Stimulated activated CD8-positive, alpha-beta memory T cell treated with anti-CD3 and anti-CD28 coated beads, Interleukin-4, amount 100 ng/mL, for 4 hours (primary cell): ENCODE measurements at places on chromosomes 6 and 20.
A peak's percentile ranks its signal among the peaks of the same experiment; 100 is the strongest.

DNA sequence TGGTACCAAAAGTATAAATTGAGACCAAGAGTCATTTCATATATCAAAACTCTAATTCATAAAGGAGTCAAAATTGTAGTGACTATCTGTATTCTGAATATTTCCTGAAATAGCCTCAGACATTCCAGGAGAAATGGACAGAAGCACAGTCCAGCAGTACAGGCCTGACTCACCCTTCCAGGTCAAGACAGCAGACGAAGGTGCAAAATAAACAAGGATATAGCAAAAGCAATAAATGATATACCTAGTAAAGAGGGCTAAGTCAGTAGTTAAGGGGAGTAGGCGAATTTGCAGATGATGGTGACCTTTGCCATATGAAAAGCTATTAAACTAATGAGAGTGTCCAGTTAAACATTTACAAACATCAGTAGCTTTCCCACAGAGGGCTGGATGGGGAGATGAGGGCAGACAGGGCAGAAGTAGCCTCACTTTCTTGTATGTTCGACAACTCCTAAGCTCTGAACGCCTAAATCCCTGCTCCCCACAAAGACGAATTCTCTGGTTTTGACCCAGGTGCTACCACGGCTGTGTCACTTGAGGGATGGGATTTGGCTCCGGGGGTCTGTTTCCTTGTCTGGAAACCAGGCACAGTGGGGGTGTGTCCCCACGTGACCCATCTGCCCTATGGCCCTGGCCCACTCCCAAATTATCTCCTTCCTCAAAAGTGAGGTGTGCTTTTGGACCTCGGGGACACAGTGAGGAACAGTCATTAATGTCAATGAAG is 3.6 kb upstream of the SLC52A3 start:
- DNase-seq = no peak

DNA sequence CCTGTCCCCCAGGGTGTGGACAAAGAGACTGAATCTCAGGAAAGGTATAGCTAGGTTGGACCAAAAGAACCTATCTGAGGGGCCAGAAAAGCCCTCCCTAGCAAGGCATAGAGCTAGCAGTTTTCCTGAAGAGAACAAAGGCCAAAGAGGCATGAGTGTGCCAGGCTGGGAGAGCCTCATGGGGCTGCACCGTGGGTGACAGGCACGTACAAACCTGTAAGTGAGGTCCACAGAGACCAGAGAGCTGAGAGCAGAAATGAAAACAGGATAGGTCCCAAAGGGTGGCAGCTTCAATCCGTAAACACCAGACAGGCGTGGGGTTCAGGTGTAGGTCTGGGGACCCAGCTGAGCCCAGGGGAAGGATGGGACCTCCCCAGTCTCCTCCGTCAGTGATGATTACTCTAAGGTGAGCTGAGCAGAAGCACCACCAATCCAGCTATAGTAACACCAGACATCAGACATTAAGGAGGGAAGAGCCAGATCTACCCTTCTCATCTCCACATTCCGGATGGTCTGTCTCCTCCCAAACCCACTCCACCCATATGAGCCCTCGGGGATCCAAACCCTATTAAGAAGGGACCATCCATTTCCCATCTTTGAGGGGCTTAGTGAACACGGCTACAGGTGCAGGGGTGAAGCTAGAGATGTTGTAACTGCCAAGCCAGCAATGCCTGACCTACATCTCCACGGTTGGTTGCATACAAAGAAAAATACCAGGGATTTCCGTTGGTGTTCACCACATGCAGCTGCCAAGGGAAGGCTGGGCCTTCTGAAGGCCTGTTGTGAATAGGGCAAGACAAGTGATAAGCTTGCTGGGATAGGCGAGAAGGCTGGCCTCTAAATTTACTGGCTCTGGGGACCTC is 38.3 kb downstream of the BCL2L1 start:
- DNase-seq = no peak

- DNase-seq = no peak
Measured at GRCh38 chr6:10510592-10511367, 10.4 kb upstream of the GCNT2 start.

GRCh38 chr6:106886922-106887797 is 87.4 kb downstream of the CD24 start:
- no peak for DNase-seq

GRCh38 chr6:45675634-45676033 is 297.9 kb upstream of the SUPT3H start:
- no peak for DNase-seq

DNA sequence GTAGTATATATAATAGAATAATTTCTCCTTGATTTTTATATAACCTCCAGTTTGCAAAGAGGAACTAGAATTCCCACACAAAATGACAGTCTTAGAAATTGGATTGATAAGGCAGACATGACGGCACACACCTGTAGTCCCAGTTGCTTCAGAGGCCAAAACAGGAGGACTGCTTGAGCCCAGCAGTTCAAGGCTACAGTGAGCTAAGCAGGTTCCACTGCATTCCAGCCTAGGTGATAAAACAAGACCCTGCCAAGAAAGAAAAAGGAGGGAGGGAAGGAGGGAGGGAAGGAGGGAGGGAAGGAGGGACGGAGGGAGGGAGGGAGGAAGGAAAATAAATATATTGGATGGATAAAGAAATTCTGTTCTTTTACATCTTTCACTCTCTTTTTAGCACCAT is 77.6 kb upstream of the SASH1 start:
- DNase-seq = no peak

DNA sequence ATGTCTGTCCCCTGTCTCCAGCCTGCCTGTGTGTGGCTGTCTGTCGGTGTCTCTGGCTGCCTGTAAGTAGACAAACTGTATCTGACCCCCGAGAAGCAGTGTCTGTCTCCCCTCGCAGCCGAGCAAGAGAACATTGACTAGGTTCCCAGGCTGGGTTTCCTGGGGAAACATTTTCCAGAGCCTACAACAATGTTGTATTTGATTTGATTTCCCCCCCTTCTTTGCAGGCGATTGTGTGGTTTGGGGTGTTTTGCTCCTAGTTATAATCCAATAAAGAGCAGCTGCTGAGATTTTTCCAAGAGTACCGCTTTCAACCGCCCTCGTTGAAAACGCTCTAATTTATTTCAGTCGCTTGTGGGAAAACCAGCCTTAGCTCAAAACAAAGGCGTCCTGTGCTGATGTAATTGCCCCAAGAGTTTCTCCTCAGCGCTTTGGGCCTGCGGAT is 92.6 kb downstream of the CDC5L start:
- no peak for DNase-seq

GRCh38 chr20:49985617-49986016 is 2.8 kb downstream of the SNAI1 start:
- DNase-seq = no peak

GRCh38 chr20:41664584-41664983 is 46.4 kb upstream of the CHD6 start:
- no peak for DNase-seq

GRCh38 chr6:15399641-15400470 is 154.0 kb downstream of the JARID2 start:
- DNase-seq = no peak

- DNase-seq = no peak
Measured at GRCh38 chr20:53069132-53069531, 97.0 kb downstream of the TSHZ2 start.

DNA sequence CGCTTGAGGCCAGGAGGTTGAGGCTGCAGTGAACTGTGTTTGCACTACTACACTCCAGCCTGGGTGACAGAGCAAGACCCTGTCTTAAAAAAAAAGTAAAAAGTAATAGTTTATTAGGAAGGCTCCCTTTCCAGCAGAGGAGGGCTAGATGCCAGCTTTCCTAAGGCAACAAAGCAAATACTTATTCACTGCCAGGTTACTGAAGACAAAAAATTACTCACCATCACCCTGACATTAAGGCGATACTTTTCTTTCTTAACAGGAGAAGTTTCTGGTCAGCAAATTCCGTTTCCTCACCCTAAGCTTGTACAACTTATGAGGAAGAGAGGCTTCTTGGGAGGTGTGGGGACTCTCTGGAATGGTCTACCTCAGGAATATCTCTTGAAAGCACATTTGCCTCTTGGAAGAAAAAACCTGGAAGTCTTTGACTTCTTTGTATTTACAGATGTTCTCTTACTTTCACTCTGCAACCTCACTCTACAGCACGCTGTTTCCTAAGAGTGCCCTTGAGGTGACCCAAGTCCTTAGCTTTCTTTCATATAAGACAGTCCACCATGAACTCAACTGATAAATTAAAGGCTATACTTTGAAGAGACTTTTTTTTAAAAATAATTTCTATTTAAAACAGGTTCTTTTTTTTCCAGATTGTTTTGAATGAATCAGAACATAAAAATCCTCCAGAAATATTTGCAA is 52.9 kb upstream of the TRAF3IP2 start:
- no peak for DNase-seq

- DNase-seq = peak; percentile 16
Measured at GRCh38 chr20:46520976-46521579, 7.7 kb upstream of the ZNF334 start.

DNA sequence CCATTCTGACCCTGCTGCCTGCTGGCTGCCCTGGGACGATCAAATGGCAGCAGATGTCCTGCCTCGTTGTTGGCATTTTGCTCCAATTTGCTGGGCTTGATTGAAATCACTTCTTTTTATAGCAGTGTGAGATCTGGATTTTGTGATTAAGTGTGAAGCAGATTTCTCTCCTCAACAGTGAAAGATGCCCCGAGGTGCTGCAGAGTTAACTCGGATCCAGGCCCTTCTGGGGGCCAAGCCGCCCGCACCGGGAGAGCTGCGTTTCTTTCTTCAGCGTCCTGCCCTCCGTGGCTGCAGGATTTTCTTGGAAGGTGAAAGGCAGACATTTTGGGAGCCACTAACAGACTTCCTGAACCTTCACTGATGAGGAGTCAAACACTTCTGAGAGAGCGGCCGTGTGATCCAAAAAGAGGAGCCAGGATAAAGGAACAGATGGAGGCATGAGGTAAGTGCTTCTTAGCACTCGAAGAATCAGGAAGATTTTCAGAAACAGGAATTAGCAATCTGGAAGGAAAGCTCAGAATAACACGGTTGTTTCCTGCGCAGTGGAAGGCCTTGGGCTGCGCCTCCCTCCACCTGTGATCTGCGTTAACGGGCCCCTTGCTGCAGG is 139.5 kb upstream of the AFDN start:
- DNase-seq = no peak

- no peak for DNase-seq
Measured at GRCh38 chr20:56630086-56630493, 984 bp downstream of the TFAP2C start.

DNA sequence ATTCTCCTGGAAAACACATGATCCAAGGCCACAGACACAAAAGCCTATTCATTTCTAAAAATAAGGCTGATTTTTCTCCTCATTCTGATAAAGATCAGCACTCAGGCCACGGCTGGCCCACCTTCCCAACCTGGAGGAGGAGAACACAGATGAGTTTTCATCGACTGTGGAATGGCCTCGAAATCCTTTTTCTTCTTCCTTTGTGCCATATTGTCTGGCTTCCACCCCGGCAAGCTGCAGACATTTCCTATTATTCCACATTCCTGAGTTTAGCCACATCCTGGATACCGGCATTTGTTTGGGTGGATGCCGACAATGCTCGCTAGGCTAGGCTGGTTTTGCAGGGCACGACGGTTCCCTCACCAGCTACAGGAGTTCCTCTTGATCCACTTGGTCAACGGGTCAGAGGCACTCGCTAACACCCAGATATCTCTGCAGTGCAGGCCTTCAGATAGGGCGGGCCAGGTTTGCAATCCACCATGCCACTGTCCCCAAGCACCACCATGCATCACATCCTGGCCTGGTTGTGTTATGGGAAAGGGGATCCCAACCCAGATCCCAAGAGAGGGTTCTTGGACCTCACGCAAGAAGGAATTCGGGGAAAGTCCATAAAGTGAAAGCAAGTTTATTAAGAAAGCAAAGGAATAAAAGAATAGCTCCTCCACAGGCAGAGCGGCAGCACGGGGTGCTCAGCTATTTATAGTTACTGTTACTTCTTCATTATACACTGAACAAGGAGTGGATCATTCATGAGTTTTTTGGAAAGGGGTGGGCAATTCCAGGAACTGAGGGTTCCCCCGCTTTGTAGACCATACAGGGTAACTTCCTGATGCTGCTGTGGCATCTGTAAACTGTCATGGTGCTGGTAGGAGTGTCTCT is 4.2 kb upstream of the CTSZ start:
- DNase-seq = no peak

DNA sequence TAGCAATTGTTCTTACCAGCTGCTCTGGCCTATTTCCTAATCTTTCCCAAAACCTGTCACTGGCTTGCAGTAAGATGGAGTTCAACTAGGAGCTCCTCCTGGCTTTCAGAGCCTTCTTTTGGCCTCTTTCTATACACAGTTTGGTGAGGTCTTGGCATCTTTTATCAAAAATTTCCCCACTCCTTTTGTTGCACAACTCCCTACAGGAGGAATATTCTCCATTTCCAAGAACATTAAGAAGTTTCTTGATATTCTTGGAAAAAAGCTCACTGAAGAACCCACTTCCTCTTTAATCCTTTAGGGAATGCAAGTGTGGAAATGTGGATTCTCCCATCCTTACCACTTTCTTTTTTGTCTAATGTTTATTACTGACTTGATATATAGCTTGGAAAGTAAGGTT is 171.3 kb upstream of the KCNK16 start:
- no peak for DNase-seq

DNA sequence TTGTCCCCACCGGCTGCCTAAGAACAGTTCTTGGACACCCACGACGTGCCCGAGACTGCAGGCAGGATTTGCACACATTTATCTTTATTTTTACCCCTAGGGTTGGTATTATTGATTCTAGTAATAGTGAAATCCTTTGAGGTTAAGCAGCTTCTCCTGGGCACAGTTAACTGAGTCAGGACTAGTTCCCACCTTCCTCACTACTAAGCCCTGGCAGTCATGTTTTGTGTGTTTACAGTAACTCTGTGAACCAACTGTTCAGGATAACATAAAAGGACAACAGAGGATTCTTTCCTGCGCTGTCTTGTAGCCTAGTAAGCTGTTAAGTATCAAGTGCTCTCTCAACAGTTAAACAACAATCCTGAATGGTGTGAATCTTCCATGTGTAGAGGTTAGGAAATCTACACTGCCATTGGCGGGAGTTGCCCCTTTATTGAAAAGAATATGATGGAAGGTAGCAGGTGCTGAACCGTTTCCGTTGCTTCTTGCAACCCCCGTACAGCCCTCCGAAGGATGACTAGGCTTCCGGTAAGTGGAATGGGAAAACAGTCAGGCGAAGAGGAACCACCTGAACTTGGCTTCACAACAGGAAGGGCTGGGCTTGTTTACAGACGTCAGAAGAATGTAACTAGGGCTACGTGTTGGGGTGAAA is 979 bp upstream of the SOD2 start:
- no peak for DNase-seq

- no peak for DNase-seq
Measured at GRCh38 chr6:21193790-21194475, 399.6 kb upstream of the SOX4 start.

GRCh38 chr20:62494537-62494936 is 18.7 kb upstream of the GATA5 start:
- DNase-seq = no peak

DNA sequence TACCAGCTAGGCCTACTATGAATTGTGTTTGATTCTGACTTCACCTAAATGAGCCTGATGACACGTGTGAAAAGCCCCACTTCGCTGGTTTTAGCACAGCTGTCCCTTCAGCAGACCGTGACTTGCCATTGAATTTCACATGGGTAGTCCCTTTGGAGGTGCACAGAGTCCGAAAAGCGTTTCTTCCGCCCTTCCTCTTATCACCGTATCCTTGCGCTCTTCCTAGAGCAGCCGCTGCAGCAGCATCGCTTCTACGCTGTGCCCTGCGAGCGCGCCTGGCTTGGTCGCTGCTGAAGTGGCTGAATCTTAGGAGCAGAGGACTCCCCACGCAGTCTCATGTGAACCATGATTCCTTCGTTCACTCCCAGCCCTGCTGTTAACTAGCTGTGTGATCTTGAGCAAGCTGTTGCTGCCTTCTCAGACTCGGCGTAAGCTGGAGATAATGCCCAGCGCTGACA is 127.0 kb downstream of the PACRG start:
- DNase-seq = no peak

- DNase-seq = no peak
Measured at GRCh38 chr20:9088556-9088955, 19.7 kb downstream of the PLCB4 start.
